ENCODE measurements at places on chromosomes 12 and 14.

GRCh38 chr12:2177751-2178150 lies 125.0 kb downstream of the CACNA1C start:
- no peaks in the 10 kb centered on the region for H3K4me1 ChIP-seq
- H3K4me3 ChIP-seq: no peak overlapping the region
- H3K27ac ChIP-seq: no peak overlapping the region
- H3K27me3 ChIP-seq: no peaks in the 10 kb centered on the region
- no peaks in the 10 kb centered on the region for H3K36me3 ChIP-seq

DNA sequence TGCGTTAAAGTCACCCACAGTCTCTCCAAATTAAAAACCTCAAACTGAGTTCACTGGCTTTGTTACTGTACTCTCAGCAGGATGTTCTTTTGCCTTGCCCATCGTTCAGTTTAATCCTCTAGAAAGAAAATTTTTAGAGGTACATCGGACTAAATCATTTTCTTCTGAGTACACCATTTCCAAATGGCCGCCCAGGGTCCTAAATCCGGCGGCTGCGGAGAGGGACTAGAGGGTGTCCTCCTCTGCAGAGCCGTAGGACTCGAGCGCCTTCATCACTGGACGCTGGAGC lies 1.4 kb downstream of the LIN7A start:
- H3K27ac ChIP-seq: peak overlapping the region; percentile 56
- no peaks in the 10 kb centered on the region for H3K27me3 ChIP-seq
- no peak for DNase-seq
- peak overlapping the region; percentile 89 for H3K4me3 ChIP-seq
- H3K36me3 ChIP-seq: no peaks in the 10 kb centered on the region
- H3K4me1 ChIP-seq: peaks cover 4% of the 10 kb centered on the region

DNA sequence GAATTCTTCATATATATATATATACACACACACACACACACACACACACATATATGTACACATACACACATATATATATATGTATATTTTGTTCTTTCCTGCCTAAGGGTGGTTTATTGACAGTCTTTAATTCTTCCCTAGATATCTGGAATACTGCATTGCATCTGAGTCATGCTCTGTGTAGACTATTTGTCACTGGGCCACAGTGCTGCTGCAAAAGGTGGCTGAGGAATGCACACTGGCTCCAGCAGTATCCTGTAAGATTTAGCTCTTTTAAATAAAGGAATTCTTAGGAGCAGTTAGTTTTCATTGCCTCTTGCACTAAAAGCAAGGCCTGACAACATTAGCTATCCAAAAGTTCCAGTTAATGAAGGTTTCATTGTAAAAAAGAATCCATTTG lies 200.9 kb downstream of the APAF1 start:
- H3K4me1 ChIP-seq: no peaks in the 10 kb centered on the region
- no peaks in the 10 kb centered on the region for H3K27me3 ChIP-seq
- DNase-seq: no peak
- no peaks in the 10 kb centered on the region for H3K36me3 ChIP-seq

- no peaks in the 10 kb centered on the region for H3K36me3 ChIP-seq
- DNase-seq: no peak
- H3K4me3 ChIP-seq: no peak overlapping the region
- no peaks in the 10 kb centered on the region for H3K4me1 ChIP-seq
- H3K27me3 ChIP-seq: no peaks in the 10 kb centered on the region
Observed at GRCh38 chr12:97398704-97399103, 63.9 kb upstream of the RMST start.

DNA sequence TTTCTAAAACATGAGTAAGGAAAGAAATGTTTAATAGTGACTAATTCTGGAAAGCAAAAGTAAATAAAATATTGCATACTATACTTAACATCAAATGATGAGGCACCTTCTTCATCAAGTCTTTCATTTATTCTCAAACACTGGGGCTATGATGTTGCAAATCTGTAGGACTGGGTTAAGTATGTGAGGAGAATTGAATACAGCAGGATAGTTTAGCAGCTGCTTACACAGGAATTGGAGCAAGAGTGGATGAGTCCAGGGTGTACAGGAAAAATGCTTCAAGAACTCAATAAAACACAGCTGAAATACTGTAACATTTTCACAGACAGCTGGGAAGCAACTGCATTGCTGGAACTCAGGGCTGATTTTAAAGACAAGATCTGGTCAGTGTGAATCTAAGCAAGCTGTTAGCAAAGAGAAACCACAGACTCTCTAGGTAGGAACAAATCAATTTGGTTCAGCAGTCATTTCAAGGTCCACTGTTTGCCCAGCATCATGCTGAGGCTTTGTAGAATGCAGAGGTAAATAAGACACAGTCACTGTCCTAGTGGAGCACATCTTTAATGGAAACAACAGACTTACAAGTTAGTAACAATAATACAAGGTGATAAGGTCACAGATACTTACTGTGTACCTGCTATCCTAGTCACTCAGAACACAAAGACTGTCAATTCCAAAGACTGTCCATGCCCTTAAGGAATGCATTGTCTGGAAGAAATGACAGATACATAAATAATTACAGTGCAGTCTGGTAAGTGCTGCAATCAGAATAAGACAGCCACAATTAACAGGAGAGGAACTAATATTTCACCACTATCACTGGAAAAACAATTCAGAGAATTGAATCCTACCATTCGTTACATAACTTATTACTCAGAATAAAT lies 96.8 kb upstream of the DACT1 start:
- H3K36me3 ChIP-seq: no peaks in the 10 kb centered on the region
- H3K4me1 ChIP-seq: no peaks in the 10 kb centered on the region
- no peak for DNase-seq
- H3K27ac ChIP-seq: no peak overlapping the region
- no peak overlapping the region for H3K4me3 ChIP-seq
- no peaks in the 10 kb centered on the region for H3K27me3 ChIP-seq

DNA sequence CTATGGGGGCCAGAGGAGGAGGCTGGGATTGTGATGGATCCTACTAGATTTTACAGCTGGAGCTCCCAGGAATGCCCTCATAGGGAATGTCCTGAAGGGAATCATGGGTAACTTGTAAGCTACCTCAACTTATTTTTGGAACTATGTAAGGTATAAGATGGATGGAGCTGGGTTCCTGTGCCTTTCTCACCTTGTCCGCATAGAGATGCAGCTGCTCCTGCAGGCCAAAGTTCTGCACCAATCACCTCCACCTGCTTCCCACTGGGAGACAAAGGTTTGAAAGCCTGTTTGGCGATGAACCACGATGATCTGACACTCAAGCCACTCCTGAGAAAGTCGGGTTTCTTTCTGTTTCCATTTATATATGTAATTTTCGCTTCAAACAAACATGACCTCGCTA lies 648 bp upstream of the AKAP5 start:
- H3K27ac ChIP-seq: no peak overlapping the region
- peaks cover 3% of the 10 kb centered on the region for H3K4me1 ChIP-seq
- H3K4me3 ChIP-seq: peak overlapping the region; percentile 65
- DNase-seq: no peak

DNA sequence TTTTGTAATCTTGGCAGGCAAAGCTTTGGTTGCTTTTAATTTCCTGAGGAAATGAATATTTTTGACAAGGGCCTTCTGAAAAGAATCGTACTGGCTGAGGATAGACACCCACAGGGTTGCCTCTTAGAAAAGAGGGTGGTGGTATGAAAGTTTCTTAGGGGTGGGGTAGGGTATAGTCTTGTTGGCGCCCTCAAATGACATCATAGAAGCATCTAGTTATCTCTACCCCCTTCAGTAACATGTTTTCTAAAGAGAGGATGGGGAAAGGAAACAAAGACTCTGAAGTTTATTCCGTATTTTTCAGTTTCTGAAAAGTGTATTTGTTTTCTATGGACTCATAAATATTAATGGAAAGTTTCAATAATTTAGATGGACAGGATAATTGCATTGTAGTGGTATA lies 13.7 kb downstream of the PRKCH start:
- DNase-seq: no peak
- H3K4me3 ChIP-seq: no peak overlapping the region
- H3K36me3 ChIP-seq: no peaks in the 10 kb centered on the region
- H3K27ac ChIP-seq: no peak overlapping the region
- H3K4me1 ChIP-seq: no peaks in the 10 kb centered on the region

DNA sequence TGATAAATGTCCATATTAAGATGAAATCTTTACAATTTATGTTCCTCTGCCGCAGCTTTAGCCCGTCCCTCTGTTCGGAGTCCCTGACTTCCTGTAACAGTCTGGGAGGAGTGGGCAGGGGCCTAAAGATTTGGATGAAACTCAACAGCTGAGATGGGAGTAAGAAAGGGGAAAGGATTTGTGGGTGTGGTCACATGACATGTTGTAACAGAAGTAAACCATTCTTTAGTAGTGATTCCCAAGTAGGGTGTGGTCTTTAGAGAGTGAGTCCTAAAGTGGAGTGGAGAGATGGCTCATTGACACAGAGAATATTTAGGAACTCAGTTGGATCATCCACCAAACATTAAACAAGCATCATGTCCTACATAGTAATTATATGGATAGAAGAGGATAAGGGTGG lies 12.9 kb downstream of the TMEM117 start:
- no peaks in the 10 kb centered on the region for H3K36me3 ChIP-seq
- no peaks in the 10 kb centered on the region for H3K27me3 ChIP-seq
- no peak overlapping the region for H3K4me3 ChIP-seq
- H3K27ac ChIP-seq: no peak overlapping the region
- no peak for DNase-seq

DNA sequence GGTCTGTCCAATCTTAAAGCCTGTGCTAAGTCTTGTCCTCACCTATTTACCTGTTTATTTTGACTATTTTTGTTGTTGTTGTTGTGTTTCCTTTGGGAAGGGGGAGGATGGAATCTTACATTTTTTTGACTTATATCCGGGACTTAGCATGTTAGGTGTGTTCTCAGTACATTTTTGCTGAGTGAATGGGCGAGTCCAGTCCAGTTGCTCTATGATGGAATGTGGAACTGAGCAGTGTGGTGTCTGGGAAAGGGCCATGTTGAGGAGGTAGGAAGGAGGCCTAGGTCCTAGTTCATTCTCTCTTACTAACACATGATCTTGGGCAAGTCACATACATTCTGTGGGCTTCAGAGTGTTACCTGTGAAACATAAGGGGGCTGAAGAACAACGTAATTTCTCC lies 80.9 kb upstream of the SLC38A2 start:
- DNase-seq: no peak
- H3K36me3 ChIP-seq: no peaks in the 10 kb centered on the region
- peaks cover 12% of the 10 kb centered on the region for H3K4me1 ChIP-seq
- no peaks in the 10 kb centered on the region for H3K27me3 ChIP-seq
- H3K4me3 ChIP-seq: no peak overlapping the region
- no peak overlapping the region for H3K27ac ChIP-seq

DNA sequence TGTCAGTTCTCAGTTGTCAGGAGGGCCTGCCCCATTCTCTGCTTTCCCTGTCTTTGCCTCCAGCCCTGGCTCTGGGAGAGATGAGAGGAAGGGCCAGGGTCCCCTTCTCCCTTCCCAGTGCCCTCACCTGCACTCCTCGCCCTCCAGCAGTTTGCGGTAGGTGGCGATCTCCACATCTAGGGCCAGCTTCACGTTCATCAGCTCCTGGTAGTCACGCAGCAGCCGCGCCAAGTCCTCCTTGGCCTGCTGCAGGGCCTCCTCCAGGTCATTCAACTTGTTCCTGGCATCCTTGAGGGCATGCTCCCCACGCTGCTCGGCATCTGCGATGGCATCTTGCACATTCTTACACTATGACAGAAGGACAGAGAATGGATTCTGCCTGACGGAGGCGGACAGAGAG lies 5.4 kb downstream of the KRT2 start:
- no peak overlapping the region for H3K4me3 ChIP-seq
- no peaks in the 10 kb centered on the region for H3K4me1 ChIP-seq
- no peaks in the 10 kb centered on the region for H3K27me3 ChIP-seq
- H3K36me3 ChIP-seq: no peaks in the 10 kb centered on the region
- no peak overlapping the region for H3K27ac ChIP-seq

Data from H1 (cell line).